ENCODE measurements at places on chromosomes 6 and 20.

DNA sequence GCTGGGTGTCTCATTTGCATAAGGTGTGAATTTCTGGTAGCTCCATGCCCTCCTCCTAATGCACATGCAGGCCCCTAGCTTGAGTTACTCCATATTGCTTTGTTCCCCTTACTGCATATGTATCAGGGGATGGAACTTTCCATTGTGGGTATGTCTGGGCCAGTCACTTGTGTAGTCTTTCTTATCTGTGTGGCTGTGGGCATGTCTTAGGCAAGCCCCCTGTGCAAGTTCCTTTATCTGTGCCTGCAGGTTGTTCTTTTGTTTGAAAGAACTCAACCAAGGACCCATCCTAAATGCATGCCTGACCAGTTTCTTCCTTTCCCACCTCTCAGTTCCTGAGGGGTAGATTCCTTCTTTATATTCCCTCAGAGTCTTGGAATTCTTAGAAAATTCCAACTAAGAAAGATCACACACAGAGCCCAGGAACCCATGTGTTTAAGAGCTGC lies 23.6 kb downstream of the MBOAT1 start:
- H3K4me1 ChIP-seq = peaks cover 11% of the 10 kb centered on the region
- no peak for DNase-seq
- H3K4me3 ChIP-seq = no peak overlapping the region
- peak overlapping the region; percentile 28 for H3K27ac ChIP-seq

DNA sequence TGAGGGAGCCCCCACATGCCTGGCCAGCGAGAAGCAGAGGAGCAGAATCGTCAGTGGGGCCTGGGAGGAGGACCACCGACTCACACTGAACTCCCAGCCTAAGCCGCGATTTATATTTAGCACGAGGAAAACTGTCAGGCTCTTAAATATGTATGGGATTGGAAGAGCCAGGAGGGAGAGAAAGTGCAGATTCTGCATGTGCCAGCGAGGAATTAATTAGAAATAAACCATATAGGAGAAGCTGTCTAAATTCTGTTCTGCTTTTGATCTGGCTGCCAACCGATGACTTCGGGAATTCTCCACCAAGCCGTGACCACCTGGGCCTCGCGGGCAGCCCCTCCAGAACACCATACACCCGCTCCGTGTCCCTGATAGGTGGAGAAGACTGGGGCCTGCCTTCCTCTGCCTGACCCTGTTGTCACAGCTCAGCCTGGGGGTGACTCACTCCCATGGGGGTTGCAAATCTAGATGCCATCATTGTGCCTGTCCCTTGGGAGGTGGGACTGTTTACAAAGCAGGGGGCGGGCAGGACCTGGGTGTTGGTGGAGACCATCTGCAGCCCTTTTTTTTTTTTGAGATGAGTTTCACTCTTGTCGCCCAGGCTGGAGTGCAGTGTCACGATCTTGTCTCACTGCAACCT lies 91.1 kb upstream of the PMEPA1 start:
- H3K4me1 ChIP-seq = no peaks in the 10 kb centered on the region
- H3K36me3 ChIP-seq = no peaks in the 10 kb centered on the region
- H3K27ac ChIP-seq = no peak overlapping the region
- no peaks in the 10 kb centered on the region for H3K27me3 ChIP-seq
- no peak overlapping the region for H3K4me3 ChIP-seq

DNA sequence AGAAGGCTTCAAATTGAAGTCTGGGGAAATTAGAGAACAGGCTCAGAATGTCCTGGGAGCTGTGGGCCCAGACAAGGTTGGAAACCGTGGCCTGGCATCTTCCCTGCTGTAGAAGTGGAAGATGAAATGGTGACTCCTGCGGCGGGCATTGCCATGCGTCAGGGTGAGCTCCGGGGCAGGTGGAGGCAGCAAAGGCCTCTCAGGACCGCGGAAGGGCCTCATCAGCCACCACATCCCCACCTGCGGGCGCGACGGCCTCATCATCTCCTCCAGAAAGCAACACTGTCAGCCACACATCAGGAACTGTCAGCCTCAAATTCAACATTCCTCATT lies 161.7 kb downstream of the SYNDIG1 start:
- DNase-seq = no peak
- H3K27me3 ChIP-seq = no peaks in the 10 kb centered on the region
- no peak overlapping the region for H3K4me3 ChIP-seq

GRCh38 chr20:50331469-50332363 lies 141.1 kb downstream of the CEBPB start:
- H3K4me3 ChIP-seq = no peak overlapping the region
- H3K4me1 ChIP-seq = peaks cover 10% of the 10 kb centered on the region
- no peak for DNase-seq

DNA sequence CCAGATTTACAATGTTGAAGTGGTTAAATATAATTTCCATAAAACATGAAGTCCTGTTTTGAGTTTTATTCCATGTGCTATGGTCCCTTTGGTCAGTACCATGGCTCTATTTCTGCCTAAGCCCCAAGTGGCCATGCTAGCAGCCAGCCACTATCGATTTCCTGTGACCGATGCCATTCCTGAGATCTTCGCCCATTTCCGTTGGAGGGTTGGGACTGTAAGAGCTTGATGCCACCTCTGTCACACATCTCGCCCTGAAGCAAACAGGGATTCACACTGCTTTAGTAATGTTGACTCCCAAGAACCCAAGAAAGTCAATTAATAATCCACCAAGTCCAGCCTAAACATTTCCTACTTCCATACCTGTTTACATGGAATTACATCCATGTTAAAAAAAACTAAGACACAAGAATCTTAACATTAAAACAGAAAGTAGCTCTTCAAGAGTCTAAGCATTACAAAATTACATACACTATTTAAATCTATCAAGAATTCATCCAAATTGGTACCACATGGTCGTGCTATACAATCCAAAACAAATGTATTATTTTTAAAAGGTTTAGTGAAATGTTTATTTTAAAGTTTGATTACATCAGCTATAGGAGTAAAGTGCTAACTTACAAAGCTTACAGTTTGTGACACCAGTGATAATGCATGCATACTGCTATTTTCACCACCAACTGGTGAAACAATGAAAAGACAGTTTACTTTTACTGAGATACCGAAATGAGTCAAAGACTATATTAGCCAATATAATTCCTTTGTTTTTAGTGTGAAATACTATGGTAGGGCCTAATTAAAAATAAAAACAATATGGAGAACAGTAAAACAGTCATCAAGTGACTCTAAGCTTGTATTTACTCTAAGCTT lies 2.5 kb downstream of the RBM39 start:
- peak overlapping the region; percentile 97 for H3K4me3 ChIP-seq
- peaks cover 59% of the 10 kb centered on the region for H3K4me1 ChIP-seq
- H3K27me3 ChIP-seq = no peaks in the 10 kb centered on the region
- peak overlapping the region; percentile 98 for H3K27ac ChIP-seq
- peaks cover 83% of the 10 kb centered on the region for H3K36me3 ChIP-seq

DNA sequence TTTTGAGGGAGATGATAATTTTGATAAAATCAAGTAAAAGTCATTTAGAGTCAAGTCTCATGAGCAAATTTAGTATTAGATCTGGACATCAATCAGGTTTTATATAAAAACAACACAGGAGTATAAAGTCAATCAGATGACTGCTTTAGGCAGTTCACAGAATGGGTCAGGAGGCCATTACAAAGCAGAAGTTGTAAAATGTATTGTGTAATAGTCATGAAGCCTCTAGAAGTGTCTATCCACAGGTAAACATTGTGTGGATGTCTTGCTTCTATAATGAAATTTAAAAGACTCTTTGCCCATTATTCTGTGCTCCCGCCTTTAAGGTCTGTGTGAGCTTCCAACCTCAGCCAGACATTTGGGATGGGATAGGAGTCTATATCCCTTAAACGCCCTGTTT lies 28.8 kb downstream of the MAP7 start:
- H3K27ac ChIP-seq = no peak overlapping the region
- H3K27me3 ChIP-seq = peaks cover 4% of the 10 kb centered on the region
- DNase-seq = no peak
- H3K4me1 ChIP-seq = peaks cover 18% of the 10 kb centered on the region
- no peak overlapping the region for H3K4me3 ChIP-seq

GRCh38 chr20:49279677-49280462 lies 2.0 kb upstream of the ZNFX1 start:
- H3K36me3 ChIP-seq = peaks cover 94% of the 10 kb centered on the region
- H3K4me3 ChIP-seq = peak overlapping the region; percentile 98
- H3K27me3 ChIP-seq = no peaks in the 10 kb centered on the region
- peak overlapping the region; percentile 100 for H3K27ac ChIP-seq
- no peak for DNase-seq

DNA sequence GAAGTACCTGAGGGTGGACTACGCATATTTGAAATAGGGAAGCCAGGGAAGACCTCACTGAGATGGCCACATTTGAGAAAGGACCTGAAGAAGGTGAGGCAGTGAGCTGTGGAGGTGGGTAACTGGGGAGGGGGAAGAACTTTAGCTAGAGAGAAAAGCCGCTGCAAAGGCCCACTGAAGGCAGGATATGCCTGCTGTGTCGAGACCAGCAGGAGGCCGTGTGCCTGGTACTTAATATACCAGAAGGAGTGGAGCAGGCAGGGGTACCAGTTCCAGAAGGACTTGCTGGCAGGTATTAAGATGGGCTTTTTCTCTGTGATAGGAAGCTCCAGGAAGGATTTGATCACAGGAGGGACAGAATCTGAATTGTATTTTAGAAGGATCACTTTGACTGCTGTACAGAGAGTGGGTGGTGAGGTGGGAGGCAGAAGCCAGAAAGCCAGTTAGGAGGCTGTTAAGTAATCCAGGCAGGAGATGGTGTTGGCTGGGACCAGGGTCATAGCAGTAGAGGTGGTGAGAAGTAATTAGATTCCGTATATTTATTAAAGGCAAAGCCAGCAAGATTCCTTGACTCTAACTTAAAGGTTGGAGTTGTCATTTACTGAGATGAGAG lies 54.2 kb upstream of the FANCE start:
- peaks cover 49% of the 10 kb centered on the region for H3K4me1 ChIP-seq
- no peak overlapping the region for H3K4me3 ChIP-seq
- no peak for DNase-seq
- peaks cover 13% of the 10 kb centered on the region for H3K36me3 ChIP-seq
- peak overlapping the region; percentile 4 for H3K27ac ChIP-seq

DNA sequence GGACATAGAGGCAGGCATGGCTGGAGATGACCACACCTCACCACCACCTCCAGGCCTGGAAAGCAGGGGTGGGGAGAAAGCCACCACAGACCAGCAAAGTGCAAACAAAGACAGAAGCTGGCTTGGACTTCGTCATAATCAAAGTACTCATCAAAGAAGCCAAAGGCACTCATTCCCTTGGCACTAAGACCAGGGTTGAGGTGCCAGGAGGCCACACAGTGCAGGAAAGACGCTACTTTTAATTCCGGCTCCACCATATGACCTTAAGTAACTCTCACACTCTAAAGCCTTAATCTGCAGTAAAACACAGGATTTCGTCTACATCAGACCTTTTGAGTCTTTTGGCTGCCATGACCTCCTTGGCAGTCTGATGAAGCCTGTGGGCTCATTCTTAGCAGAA lies 123.1 kb downstream of the HIVEP2 start:
- H3K4me1 ChIP-seq = peaks cover 79% of the 10 kb centered on the region
- H3K4me3 ChIP-seq = peak overlapping the region; percentile 35
- H3K36me3 ChIP-seq = peaks cover 50% of the 10 kb centered on the region

GRCh38 chr20:16191496-16191895 lies 381.8 kb downstream of the KIF16B start:
- H3K4me1 ChIP-seq = no peaks in the 10 kb centered on the region
- no peaks in the 10 kb centered on the region for H3K36me3 ChIP-seq
- H3K27me3 ChIP-seq = no peaks in the 10 kb centered on the region

- no peak overlapping the region for H3K4me3 ChIP-seq
- peaks cover 2% of the 10 kb centered on the region for H3K36me3 ChIP-seq
- DNase-seq = no peak
These were observed 7.6 kb upstream of the HIVEP2 start for GRCh38 chr6:142952614-142953013.

DNA sequence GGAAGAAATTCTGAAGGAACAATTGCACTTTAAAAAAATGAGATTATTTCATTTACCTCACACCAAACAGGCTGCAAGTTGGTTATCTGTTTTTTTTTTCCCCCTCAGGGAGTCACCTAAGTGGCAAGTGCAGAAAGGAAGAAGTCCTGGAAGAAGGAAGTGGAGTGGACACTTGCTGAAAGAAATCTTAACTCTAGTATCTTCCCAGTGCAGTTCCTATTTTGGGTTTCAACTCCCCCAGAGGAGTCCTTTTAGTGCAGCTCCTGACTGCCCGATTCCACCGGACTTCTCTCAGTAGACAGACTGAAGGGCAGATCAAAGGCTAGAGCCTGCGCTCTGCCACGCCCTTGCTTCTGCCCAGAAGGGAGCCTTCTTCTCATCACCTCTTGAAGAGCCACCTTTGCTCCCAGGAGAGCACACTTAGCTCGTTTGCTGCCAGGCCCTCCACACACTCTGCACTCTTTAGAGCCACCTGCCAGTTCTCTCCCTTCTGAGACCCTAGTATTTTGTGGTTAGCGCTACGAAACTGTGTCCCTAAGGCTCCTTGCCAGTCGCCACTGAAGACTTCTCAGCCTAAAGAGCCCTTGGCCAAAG lies 4.9 kb downstream of the MTCL3 start:
- H3K4me1 ChIP-seq = peaks cover 41% of the 10 kb centered on the region
- H3K27me3 ChIP-seq = peaks cover 35% of the 10 kb centered on the region
- peaks cover 26% of the 10 kb centered on the region for H3K36me3 ChIP-seq

DNA sequence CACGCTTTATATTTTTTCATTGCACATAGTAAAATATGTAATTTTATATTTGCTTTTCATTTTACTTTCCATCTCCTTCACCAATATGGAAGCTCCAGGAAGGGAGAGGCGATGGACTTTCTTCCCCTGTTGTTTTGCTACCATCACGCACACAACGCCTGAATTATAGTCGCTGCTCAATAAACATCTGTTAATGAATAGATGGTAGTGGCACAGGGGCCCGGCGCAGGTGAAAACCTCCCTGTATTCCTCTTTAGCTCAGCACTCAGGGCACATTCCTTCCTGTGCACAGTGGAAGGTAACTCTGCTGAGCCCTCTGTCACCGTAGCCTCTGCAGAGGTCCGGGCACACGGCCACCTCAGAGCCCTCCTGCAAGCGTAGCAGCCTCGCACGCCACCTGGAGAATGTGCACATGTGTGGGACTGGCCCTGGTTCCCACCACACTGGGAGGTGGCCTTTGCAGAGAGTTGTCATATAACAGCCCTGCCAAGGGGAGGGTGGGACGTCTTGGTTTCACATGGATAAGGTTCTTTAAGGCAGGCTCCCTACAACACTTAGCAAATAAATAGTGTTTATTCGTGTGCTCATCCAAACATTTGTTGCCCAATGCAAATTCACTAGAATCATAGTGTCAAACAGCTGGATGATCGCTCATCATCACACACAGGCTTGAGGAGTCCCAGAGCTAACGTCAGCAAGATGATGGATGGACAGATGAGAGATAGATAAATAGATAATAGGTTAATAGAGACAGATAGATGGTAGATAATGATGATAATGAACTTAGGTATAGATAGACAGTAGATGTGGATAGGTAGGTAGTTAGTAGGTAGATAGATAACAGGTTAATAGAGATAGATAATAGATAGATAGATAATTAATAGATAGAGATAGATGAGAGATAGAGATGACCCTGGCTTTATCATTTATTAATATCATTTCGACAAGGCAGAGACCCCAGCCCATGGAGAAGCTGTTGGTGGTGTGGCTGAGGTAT lies 32.3 kb upstream of the AFDN start:
- H3K27ac ChIP-seq = no peak overlapping the region
- H3K4me3 ChIP-seq = no peak overlapping the region
- peaks cover 4% of the 10 kb centered on the region for H3K4me1 ChIP-seq
- H3K36me3 ChIP-seq = no peaks in the 10 kb centered on the region
- peaks cover 86% of the 10 kb centered on the region for H3K27me3 ChIP-seq

GRCh38 chr6:21478883-21479539 lies 114.5 kb upstream of the SOX4 start:
- H3K27ac ChIP-seq = no peak overlapping the region
- H3K4me1 ChIP-seq = no peaks in the 10 kb centered on the region
- DNase-seq = no peak
- no peak overlapping the region for H3K4me3 ChIP-seq
- H3K36me3 ChIP-seq = no peaks in the 10 kb centered on the region

Data from activated T-cell treated with anti-CD3 and anti-CD28 coated beads, Interleukin-2, amount 50 U/mL, for 24 hours (primary cell).